CD4-positive, alpha-beta T cell treated with Interleukin-6 at 100 ng/mL for 8 hours (primary cell): ENCODE measurements at places on chromosomes 16 and 17.

GRCh38 chr16:86158688-86159360 is 259.9 kb downstream of the IRF8 start:
- no peak for DNase-seq

DNA sequence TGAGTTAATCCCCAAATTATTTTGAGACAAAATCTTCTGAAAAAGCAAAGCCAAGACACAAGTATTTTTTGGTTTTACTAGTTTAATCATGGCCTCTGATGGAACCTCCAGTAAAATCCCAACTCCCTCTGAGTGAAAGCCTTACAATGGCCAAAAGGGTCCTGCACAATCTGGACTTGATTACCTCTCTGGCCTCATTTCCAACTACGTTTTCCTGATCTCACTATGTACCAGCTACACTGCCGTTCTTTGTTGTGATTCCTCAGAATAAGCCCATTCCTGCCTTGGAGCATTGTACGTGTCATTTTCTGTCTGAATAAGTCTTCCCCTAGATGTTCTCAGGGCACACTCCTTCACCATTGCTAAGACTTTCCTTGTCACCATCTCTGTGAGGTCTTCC is 37.3 kb downstream of the SPOP start:
- DNase-seq, result no peak

DNA sequence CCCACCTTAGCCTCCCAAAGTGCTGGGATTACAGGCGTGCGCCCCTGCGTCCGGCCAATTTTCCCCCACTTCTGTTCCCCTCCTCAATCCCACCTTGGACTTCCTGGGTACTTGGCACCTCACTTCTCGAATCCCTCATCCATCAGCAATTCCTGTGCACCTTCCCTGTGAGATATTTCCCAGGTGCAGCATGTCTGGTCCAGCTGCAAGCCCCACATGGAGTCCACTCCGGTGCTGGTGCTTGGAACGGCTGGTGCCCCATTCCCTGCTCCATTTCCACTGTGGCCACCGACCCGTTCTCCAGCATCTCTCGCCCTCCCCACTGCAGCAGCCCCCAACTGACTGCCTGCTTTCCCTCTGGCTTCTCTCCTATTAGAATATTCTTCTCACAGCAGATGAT is 35.3 kb downstream of the NOL11 start:
- no peak for DNase-seq

DNA sequence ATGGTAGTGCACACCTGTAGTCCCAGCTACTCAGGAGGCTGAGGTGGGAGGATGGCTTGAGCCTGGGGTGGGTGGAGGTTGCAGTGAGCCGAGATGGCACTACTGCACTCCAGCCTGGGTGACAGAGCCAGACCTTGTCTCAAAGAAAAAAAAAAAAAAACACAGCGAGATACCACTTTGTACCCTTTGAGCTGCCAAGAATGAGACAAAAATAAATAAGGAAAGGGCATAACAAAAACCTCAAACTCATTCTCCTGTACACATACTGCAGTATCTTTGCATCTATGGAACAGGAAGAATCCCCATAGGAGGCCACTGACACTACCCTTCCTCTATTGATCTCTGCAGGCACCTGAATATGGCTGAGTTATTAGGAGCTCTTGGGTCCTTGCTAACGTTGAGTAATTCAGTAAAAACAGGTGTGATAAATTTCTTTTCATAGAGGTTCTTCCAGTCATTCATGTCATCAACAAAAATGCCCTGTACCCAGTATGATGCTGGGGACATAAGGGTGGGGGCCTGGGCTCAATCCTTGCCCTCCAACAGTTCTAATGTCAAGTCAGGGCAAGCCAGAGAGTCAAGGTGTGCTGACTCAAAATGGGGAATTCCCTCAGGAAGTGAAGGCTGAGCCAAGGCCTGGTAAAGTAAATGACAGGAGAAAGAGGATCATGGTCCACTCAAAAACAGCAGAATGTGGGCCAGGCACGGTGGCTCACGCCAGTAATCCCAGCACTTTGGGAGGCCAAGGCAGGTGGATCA is 26.9 kb downstream of the RANBP10 start:
- DNase-seq, result no peak

DNA sequence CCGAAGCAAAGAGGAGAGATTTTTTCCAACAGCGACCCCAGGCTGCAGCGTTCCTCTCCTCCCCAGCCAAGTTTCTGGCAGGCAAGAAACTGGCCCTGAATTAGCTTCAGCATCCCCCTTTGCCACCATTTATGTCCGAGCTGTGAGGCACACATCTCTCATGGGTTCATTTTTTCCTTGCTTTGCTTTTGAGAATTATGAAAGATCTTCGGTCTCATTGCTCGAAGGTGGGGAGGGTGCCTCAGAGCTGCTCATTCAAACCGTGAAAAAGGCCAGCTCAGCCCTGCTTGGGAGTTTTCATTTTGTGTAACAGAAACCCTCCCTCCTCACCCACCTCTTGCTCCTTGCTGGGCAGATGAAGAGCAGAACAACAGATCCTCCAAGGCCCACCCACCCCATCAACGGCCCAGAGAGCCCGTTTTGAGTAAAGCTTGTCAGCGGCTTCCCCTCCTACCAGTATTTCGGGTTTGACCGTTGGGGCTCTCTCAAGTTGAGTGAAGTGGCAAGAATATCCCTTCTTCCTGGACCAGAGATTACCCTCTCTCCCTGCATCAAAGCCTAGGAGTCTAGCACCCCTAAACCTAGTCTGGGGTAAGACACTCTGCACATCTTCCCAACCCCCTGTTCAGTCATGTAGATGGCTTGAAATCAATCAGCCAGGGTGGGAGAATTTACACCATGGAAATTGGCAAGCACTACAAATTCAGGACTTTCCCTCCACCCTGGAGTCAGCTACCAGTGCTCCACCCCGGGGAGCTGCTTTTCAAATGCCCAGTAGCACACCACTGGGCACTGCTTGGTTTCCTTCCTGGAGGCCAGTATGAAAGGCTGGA is 1.8 kb downstream of the CCR7 start:
- no peak for DNase-seq

GRCh38 chr17:80881306-80881705 is 110.3 kb upstream of the CHMP6 start:
- DNase-seq, result no peak

- DNase-seq, result no peak
Observed at GRCh38 chr17:21397341-21398190, 21.4 kb downstream of the KCNJ12 start.

- DNase-seq, result peak; percentile 83
Observed at GRCh38 chr16:48611329-48612137, 1.6 kb upstream of the N4BP1 start.
